ENCODE measurements at places on chromosomes 3 and 15.

GRCh38 chr3:170309046-170309445, 48.5 kb upstream of the SKIL start:
- DNase-seq, result no peak
- no peak overlapping the region for H3K4me3 ChIP-seq
- H3K36me3 ChIP-seq, result no peaks in the 10 kb centered on the region
- H3K4me1 ChIP-seq, result no peaks in the 10 kb centered on the region
- H3K27ac ChIP-seq, result no peak overlapping the region
- no peaks in the 10 kb centered on the region for H3K27me3 ChIP-seq

DNA sequence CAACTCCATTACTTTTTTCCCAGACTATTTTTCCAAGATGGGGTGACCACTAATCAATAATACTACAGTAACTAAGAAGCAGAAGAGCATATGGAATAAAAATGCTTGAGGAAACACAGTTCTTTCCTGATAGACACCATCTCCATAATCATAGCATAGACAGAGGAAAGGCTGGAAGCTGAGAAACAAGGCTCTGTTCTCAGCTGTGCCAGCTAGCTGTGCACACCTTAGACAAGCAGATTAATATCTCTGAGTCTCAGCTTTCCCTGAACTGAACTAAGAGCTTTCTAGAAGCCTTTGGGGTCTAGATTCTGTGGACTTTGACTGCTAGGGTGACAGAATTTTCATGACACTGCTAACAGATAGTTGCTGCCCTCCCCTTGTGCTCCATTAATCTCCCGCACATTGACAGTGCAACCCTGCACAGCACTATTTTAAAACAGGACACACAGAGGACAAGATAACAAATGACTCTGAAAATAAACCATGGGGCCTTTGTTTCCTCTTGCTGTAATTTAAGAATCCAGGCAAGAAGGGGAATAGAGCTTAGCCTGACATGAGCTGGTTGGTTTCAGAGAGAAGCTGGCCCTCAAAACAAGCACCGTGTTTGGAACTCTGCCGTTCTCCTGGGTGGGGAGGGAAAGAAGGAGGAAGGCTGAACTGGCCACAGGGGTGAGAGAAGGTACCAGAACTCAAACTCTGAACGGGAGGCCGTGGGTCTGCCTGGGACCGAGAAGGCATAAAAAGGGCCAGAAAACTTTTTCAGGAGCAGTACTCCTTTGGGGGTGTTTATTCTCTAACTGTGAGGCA, 67.4 kb downstream of the ATP13A5 start:
- H3K4me1 ChIP-seq, result no peaks in the 10 kb centered on the region
- H3K27ac ChIP-seq, result no peak overlapping the region
- H3K36me3 ChIP-seq, result no peaks in the 10 kb centered on the region
- H3K4me3 ChIP-seq, result no peak overlapping the region

DNA sequence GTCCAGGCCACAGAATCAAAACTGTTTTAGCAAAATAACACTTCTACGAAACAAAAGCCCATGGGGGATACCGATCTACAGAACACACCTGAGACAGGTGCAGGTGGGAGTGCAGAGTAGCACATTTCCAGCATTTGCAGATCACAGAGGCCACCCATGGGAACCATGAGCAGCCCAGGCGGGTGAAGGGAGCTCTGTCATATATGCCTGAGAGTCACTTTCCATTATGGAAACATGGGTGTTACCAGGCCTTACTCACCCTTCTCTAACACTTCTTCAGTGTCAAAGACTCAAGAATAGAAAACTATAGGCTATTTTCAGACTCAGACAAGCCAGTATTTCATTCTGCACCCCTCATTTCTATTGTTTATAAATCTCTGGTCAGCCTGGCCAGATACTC, 3.5 kb downstream of the PLA1A start:
- no peak overlapping the region for H3K4me3 ChIP-seq
- H3K27me3 ChIP-seq, result peaks cover 3% of the 10 kb centered on the region
- peaks cover 39% of the 10 kb centered on the region for H3K4me1 ChIP-seq
- DNase-seq, result no peak
- H3K27ac ChIP-seq, result no peak overlapping the region
- H3K36me3 ChIP-seq, result no peaks in the 10 kb centered on the region

GRCh38 chr15:101391981-101392640, 97.1 kb upstream of the SNRPA1 start:
- DNase-seq, result no peak
- H3K27ac ChIP-seq, result no peak overlapping the region
- H3K36me3 ChIP-seq, result no peaks in the 10 kb centered on the region
- H3K4me3 ChIP-seq, result no peak overlapping the region

DNA sequence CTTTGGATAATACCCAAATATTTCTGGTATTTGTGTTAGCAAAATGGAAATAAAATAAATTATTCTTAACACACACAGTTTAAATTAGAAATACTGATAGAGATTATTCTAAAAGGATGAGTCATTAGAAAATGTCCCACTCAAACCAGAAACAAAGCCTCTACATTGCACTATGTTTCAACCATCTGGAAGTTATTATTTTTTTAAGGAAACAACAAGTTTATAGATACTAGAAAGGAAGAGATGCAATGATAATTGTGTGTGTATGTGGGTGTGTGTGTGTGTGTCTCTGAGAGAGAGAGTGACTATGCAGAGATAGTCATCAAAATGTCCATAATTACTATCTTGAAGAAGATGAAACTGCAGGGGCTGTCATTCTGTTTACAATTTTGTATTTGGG, 1340.5 kb downstream of the ROBO1 start:
- no peak overlapping the region for H3K27ac ChIP-seq
- DNase-seq, result no peak
- no peaks in the 10 kb centered on the region for H3K36me3 ChIP-seq
- H3K4me3 ChIP-seq, result no peak overlapping the region
- H3K4me1 ChIP-seq, result no peaks in the 10 kb centered on the region

- no peaks in the 10 kb centered on the region for H3K4me1 ChIP-seq
Observed at GRCh38 chr3:134428401-134428800, 54.2 kb upstream of the AMOTL2 start.

GRCh38 chr3:136929977-136930670, 27.7 kb upstream of the IL20RB start:
- no peak for DNase-seq
- no peaks in the 10 kb centered on the region for H3K27me3 ChIP-seq
- no peak overlapping the region for H3K27ac ChIP-seq
- no peak overlapping the region for H3K4me3 ChIP-seq
- H3K36me3 ChIP-seq, result peaks cover 49% of the 10 kb centered on the region

- peaks cover 4% of the 10 kb centered on the region for H3K36me3 ChIP-seq
- peaks cover 27% of the 10 kb centered on the region for H3K27me3 ChIP-seq
- H3K4me1 ChIP-seq, result peaks cover 12% of the 10 kb centered on the region
- peak overlapping the region; percentile 67 for H3K4me3 ChIP-seq
- H3K27ac ChIP-seq, result peak overlapping the region; percentile 61
Observed at GRCh38 chr3:46845397-46845859, 17.8 kb downstream of the MYL3 start.

DNA sequence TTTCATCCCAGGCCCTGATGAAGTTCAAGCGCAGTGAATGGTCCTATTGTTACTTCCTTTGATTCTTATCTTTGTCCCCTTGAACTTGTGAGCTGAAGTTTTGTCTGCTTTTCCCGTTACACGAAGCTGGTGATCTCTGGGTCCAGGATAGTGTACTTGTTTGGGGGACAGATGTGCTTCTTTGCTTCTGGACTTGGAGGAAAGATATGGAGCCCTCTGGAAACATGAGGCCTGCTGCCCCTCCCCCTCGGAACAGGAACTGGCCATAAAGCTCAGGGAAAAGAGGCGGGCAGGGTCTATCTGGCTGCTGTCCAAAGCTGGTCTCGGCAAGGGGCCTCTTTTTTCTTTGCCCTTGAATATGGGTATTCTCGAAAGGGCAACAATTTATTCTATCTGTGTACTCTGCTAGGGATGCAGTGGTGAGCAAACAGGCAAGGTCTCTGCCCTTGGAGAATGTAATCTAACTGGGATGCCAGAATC, 47.6 kb downstream of the IDH2 start:
- peaks cover 21% of the 10 kb centered on the region for H3K4me1 ChIP-seq
- no peak overlapping the region for H3K27ac ChIP-seq
- no peaks in the 10 kb centered on the region for H3K27me3 ChIP-seq
- H3K36me3 ChIP-seq, result peaks cover 3% of the 10 kb centered on the region

- no peak for DNase-seq
- no peaks in the 10 kb centered on the region for H3K4me1 ChIP-seq
Observed at GRCh38 chr3:54905261-54905888, 22.5 kb downstream of the LRTM1 start.

DNA sequence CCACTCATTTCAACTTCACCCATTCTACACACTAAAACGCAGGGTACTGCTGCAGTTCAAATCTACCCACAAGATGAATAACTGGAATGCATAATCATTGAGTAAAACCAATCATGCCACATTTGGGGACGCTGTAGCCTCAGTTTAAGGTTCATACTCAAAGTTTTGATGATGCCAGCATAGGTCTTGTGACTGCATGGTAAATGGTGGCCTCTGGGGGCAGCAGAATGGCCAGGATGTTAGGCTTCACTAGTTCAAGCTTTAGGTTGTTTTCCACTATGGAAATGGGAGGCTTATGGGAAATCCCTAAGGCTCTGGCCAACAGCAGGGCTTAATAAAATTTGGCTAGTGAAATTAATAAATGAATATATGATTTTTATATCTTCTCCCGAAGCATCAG, 104.3 kb upstream of the TSC22D2 start:
- no peak for DNase-seq
- H3K27ac ChIP-seq, result no peak overlapping the region
- no peaks in the 10 kb centered on the region for H3K4me1 ChIP-seq

GRCh38 chr3:197501496-197501878, 54.3 kb downstream of the BDH1 start:
- peaks cover 12% of the 10 kb centered on the region for H3K4me1 ChIP-seq
- no peak for DNase-seq
- H3K27ac ChIP-seq, result no peak overlapping the region
- H3K36me3 ChIP-seq, result no peaks in the 10 kb centered on the region

GRCh38 chr3:112734736-112735350, 93.9 kb upstream of the CCDC80 start:
- H3K4me1 ChIP-seq, result peaks cover 45% of the 10 kb centered on the region
- H3K36me3 ChIP-seq, result peaks cover 2% of the 10 kb centered on the region
- H3K27me3 ChIP-seq, result no peaks in the 10 kb centered on the region
- H3K4me3 ChIP-seq, result no peak overlapping the region
- no peak overlapping the region for H3K27ac ChIP-seq

DNA sequence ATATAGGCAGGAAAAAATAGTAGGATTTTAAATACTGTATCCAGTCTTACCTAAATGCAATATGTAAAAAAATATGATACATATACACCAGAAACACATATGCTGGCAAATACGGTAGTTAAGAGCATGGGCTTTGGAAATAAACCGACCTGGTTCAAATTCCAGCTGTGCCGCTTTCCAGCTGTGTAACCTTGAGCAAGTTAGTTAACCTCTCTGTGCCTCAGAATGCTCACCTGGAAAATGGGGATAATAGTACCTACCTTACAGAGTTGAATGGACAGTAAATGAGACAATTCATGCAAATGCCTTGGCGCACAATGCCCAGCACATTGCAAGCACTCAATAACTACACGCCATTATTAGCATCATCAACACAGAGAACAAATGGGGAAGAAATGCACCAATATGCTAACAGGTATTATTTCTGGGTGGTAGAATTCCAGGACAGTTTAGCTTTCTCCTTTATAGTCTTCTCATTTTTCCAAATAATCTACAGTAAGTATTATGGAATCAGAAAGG, 50.6 kb downstream of the SUMF1 start:
- H3K36me3 ChIP-seq, result peaks cover 16% of the 10 kb centered on the region
- no peaks in the 10 kb centered on the region for H3K27me3 ChIP-seq
- peaks cover 3% of the 10 kb centered on the region for H3K4me1 ChIP-seq
- H3K4me3 ChIP-seq, result no peak overlapping the region

GRCh38 chr3:149400645-149401044, 23.2 kb upstream of the TM4SF1 start:
- H3K27ac ChIP-seq, result no peak overlapping the region
- H3K4me1 ChIP-seq, result no peaks in the 10 kb centered on the region
- no peak overlapping the region for H3K4me3 ChIP-seq
- peaks cover 8% of the 10 kb centered on the region for H3K27me3 ChIP-seq

- no peak overlapping the region for H3K4me3 ChIP-seq
- DNase-seq, result no peak
- no peaks in the 10 kb centered on the region for H3K36me3 ChIP-seq
- no peak overlapping the region for H3K27ac ChIP-seq
- peaks cover 3% of the 10 kb centered on the region for H3K27me3 ChIP-seq
Observed at GRCh38 chr15:78208887-78209645, 25.3 kb downstream of the ACSBG1 start.

DNA sequence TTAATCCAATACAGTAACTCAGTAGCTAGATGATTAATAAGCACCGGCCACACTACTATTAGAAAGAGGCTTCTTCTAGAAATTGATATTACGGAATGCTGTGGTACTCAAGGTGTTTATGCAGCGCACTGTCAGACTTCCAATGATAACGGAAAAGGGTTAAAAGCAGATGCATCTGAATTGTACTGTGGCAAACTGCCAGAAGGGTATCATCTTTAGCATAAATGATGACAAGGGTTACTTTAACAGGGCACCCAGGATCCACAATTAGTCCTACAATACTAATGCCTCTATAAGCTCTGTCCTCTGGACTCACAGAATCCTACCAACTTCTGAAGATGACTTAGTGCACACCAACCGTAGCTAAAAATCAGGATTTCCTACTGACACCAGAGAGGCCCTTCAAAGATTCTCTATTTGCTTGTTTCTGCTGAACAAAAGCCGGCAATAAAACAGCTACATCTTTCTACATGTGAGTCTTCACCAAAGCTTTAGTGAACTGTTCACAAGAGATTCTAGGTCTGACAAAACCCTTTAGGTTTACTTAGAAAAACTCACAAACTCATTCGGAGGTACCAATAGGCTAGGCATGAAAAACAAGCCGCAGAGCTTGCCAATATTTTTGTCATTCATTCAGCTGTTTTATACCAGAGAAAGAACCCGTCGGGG, 7.1 kb downstream of the SATB1 start:
- no peak for DNase-seq
- peak overlapping the region; percentile 86 for H3K27ac ChIP-seq
- H3K4me3 ChIP-seq, result peak overlapping the region; percentile 73
